ENCODE measurements at places on chromosomes 2 and 18. TPM values are rescaled to one million over a fixed set of nuclear protein-coding genes. Genes with fewer than 3 reads are reported as not detected.

DNA sequence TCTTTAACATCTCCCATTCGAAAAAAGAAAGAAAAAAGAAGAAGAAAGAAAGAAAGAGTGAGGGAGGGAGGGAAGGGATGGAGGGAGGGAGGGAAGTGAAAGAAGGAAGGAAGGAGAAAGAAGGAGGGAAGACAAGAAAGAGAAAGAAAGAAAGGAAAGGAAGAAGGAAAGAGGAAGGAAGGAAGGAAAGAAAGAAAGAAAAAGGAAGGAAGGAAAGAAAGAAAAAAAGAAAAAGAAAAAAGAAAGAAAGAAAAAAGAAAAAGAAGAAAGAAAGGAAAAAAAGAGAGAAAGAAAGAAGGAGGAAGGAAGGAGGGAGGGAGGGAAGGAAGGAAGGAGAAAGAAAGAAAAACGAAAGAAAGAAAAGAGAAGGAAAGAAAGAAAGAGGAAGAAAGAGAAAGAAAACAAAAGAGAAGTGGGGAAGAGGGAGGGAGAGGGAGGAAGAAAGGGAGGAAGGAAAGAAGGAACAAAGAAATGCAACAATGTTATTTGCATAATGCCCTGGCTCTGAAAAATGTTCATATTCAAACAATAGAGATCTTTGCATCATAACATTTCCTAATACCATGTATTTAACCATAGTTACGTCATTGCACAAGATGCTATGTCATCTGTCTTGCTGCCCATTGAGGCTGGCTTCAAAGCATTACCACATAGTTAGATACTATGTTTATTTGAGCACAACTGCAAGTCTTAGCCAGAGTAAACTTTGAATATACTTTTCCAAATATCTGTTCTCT lies 550.6 kb downstream of the DSC3 start:
- no peak for DNase-seq

RUFY4 gene
- not detected for total RNA-seq

CABYR gene
- total RNA-seq, result 11.4 TPM

- DNase-seq, result no peak
These were observed 528 bp upstream of the ATG16L1 start for GRCh38 chr2:233250985-233251305.

DNA sequence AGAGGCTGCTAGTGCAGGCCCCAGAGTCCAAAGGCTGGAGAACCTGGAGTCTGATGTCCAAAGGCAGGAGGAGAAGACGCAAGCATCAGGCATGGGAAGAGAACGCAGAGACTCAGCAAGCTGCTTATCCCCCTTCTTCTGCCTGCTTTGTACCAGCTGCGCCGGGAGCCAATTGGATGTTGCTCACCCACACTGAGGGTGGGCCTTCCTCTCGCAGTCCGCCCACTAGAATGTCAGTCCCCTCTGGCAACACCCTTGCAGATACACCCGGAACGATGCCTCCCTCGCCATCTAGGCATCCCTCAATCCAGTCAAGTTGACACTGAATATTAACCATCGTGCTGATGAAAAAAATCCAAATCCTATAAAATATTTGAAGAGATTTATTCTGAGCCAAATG lies 141.6 kb downstream of the TWIST2 start:
- DNase-seq, result no peak

WDR12 gene
- total RNA-seq, result 17.8 TPM

GRCh38 chr2:106296182-106296815 lies 102.2 kb upstream of the UXS1 start:
- DNase-seq, result no peak

DNA sequence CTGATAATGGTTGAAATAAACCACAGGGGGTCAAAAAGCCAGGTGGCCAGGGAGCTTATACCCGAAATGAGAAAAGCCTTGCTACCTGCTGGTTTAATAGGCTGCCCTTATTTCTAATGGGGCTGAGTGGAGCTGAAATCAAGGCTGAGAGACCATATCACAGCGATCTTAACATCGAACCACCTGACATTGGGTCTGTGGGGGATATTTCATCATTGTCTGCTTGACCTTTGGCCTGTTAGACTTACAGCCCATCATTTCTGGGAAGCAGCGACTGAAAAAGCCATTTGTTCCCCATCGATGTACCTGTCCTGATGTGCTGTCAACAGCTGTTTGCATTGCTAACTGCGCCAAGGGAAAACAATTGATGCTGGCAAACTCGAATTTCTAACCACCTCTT lies 199.7 kb upstream of the SLC14A2 start:
- no peak for DNase-seq

- no peak for DNase-seq
These were observed 64.3 kb upstream of the MSTN start for GRCh38 chr2:190126798-190127197.

GRCh38 chr18:13173578-13174145 lies 44.9 kb upstream of the LDLRAD4 start:
- DNase-seq, result no peak

DNA sequence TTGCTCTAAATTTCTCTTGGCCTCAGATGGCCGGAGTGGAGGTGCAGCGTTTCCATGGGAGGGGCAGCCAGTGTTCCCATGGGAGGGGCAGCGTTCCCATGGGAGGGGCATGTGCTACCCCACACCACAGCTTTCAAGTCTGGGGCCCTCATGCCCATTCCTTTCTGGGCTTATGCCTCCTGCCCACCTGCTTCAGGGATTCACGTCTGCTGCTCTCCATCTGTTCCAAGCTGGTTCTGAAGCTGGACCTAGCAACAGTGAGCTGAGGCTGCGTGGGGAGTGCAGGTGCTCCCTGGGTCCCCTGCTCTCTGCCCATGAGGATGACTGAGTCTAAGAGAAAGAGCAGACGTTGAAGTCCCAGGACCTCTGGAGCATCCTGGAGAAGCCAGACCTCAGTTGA lies 243.1 kb upstream of the PXDN start:
- no peak for DNase-seq

CMPK2 gene
- 4.3 TPM for total RNA-seq

- peak; percentile 39 for DNase-seq
These were observed 490.9 kb downstream of the STK39 start for GRCh38 chr2:167756446-167756845.

- no peak for DNase-seq
These were observed 19.9 kb upstream of the ZAP70 start for GRCh38 chr2:97693476-97693875.

DNA sequence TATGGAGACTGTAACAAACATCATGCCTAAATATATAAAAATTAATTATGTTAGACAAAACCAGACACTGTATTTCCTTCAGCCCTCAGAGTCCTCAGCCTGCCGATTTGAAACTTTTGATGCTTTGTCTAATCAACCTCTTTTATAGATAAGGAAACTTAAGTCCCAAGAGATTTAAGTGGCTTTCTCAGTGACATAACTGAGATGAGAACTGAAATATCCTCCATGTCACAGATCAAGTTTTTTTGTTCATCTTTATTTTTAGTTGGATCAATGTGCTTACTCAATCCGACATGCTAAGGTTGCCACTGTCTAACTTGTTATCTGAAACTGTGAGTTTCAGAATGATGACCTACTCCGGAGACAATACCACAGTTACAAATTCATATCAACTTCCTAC lies 72.3 kb downstream of the BARD1 start:
- no peak for DNase-seq

GRCh38 chr2:8796878-8797550 lies 40.4 kb downstream of the KIDINS220 start:
- no peak for DNase-seq

UGT1A3 gene
- total RNA-seq, result not detected

- DNase-seq, result no peak
These were observed 164.5 kb upstream of the GLI2 start for GRCh38 chr2:120571015-120571728.

GRCh38 chr2:103459283-103459682 lies 697.5 kb downstream of the TMEM182 start:
- no peak for DNase-seq

SP140 gene
- 4.6 TPM for total RNA-seq

DNA sequence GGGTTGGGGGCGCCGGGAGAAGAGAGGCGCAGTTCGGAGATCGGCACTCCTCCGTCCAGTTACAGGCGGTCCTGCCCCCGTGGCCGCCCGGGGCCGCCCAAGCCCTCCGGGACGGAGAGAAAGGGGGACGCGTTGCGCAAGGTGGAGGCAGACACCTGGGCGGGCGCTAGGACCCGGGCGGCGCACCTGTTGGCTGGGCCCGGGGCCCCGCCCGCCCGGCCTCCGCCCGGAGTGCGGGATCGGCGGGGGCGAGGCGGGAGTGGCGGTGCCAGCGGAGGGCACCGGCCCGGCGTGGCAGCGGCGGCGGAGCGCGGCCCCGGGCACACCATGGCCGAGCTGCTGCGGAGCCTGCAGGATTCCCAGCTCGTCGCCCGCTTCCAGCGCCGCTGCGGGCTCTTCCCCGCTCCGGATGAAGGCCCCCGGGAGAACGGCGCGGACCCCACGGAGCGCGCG lies at the start of gene SGPP2:
TSS of gene SGPP2 (plus strand) at position 268 of the 453 bp plus-strand sequence. CDS start at position 328, 60 bp downstream.
- no peak for DNase-seq

GRCh38 chr18:69980982-69981804 lies 33.5 kb upstream of the CD226 start:
- no peak for DNase-seq

DNA sequence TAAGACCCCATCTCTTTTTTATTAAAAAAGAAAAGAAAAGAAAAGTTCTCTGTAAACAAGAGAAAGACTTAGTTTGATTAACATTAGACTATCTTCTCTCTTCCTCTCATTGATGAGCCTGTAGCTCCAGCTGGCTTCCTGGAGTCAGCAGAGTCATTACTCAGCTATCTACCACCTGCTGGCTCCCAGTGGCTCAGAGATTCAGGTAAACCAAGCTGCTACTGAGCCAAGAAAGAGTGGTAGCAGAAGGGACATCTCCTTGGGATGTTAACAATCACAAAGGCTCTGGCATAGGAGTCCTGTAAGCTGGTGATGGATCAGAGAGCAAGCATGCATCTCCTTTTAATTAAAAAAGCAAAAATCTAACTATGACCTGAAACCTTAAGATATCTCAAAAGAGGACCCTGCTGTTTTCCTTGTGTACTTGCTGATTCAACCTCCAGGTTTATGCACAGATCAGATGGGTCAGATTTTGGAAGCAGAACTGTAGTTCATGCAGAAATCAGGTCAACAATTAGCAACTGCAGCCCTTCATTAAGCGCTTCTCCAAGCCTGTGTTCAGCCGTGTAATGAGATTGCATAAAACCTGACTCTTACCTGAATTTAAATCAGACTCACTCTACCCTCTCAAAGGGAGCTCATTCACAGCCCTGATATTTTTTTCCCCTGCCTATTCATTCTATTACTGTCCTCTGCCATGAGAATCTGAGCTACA lies 225.8 kb downstream of the RNF152 start:
- no peak for DNase-seq

GRCh38 chr2:65922794-65923193 lies 490.4 kb upstream of the SPRED2 start:
- DNase-seq, result no peak

TDRD15 gene
- not detected for total RNA-seq

- no peak for DNase-seq
These were observed 1.4 kb upstream of the SMYD5 start for GRCh38 chr2:73212448-73213176.

GRCh38 chr2:193201583-193201982 lies 1006.9 kb upstream of the TMEFF2 start:
- no peak for DNase-seq

GRCh38 chr18:62939433-62939832 lies 224.1 kb downstream of the PHLPP1 start:
- DNase-seq, result no peak

RGPD3 gene
- 0.29 TPM for total RNA-seq

DSG4 gene
- not detected for total RNA-seq

CRYBA2 gene
- not detected for total RNA-seq

All from epithelial cell of proximal tubule (primary cell).